ENCODE measurements at places on chromosomes 5 and 9. TPM values are rescaled to one million over a fixed set of nuclear protein-coding genes. Genes with fewer than 3 reads are reported as not detected.

QRFP gene
- not detected for total RNA-seq

SLC34A3 gene
- total RNA-seq = not detected

EPB41L4A gene
- total RNA-seq = 51.4 TPM

KIF3A gene
- 3.4 TPM for total RNA-seq

PCDHB15 gene
- total RNA-seq = 0.82 TPM

F2RL2 gene
- total RNA-seq = not detected

ZNF483 gene
- total RNA-seq = 5.1 TPM

TRPM3 gene
- total RNA-seq = 0.57 TPM

NRG2 gene
- total RNA-seq = 13.2 TPM

NDUFB6 gene
- total RNA-seq = 40.9 TPM

SLC36A3 gene
- not detected for total RNA-seq

PCDHB9 gene
- 2.3 TPM for total RNA-seq

NR5A1 gene
- not detected for total RNA-seq

TUSC1 gene
- 11.9 TPM for total RNA-seq

NMRK1 gene
- 31.4 TPM for total RNA-seq

NR2F1 gene
- 1.5 TPM for total RNA-seq

OR1J2 gene
- total RNA-seq = not detected

NMUR2 gene
- not detected for total RNA-seq

CACFD1 gene
- total RNA-seq = 5.3 TPM

KIF24 gene
- total RNA-seq = 0.88 TPM

NTRK2 gene
- total RNA-seq = 76.5 TPM

MEF2C gene
- 49.3 TPM for total RNA-seq

PKD2L2 gene
- not detected for total RNA-seq

PCDH12 gene
- 2.4 TPM for total RNA-seq
